NCI-H1105 (cell line): ENCODE measurements at places on chromosomes 13 and 19.

- DNase-seq, result no peak
Observed at GRCh38 chr13:47170971-47171370, 274.1 kb upstream of the HTR2A start.

GRCh38 chr19:17641846-17642245 is 46.3 kb downstream of the UNC13A start:
- no peak for DNase-seq

DNA sequence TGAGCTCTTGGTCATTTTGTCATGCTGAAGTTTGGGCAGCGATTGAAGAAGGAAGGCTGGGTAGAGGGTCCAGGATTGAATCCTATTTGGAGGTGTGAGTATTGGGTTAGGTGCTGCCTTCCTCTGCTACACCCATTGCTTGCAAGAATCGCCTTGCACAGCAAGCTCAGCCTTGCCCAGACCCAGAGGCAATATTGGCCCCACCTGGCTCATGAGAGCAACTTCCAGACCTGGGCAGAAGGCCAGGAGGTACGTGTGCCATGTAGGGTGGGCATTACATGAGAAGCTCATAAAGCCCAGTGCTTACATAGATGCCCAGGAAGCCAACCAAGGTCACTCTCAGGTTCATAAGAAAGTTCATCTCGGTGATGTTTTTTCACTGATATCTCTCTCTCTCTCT is 718.0 kb downstream of the EFNB2 start:
- DNase-seq, result no peak

- DNase-seq, result no peak
Observed at GRCh38 chr13:79533781-79534400, 52.9 kb downstream of the NDFIP2 start.

GRCh38 chr13:50893211-50893852 is 16.3 kb upstream of the RNASEH2B start:
- no peak for DNase-seq

DNA sequence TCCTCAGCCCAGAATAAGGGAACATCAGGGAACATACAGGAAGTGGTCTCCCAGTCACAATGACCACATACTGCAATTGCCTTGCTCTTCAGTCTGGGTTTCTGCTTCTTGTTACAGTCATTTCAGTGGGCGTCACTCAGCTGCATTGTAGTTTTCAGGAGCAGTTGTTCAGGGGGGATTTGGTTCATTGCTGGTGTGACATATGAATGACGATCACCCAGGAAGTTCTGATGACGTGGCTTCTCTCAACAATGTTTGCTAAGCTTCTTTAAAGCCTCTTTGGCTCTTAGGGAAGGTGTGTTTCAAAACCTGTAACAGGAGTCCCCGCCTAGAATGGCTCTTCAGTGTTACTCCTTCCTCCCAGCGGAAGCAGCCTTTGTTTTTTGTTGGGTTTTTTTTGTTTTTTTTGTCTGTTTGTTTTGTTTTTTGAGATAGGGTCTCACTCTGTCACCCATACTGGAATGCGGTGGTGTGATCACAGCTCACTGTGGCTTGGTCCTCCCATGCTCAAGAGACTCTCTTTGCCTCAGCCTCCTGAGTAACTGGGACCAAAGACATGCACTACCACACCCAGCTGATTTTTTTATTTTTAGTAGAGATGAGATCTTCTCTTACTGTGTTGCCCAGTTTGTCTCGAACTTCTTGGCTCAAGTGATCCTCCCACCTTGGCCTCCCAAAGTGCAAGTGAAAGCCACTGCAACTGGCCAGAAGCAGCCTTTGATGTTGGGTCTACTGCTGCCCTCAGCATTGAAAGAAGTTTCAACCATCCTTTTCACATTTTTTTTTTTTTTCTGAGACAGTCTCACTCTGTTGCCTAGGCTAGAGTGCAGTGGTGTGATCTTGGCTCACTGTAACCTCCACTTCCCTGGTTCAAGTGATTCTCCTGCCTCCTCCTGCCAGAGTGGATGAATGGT is 1.4 kb upstream of the SCEL start:
- DNase-seq, result no peak

DNA sequence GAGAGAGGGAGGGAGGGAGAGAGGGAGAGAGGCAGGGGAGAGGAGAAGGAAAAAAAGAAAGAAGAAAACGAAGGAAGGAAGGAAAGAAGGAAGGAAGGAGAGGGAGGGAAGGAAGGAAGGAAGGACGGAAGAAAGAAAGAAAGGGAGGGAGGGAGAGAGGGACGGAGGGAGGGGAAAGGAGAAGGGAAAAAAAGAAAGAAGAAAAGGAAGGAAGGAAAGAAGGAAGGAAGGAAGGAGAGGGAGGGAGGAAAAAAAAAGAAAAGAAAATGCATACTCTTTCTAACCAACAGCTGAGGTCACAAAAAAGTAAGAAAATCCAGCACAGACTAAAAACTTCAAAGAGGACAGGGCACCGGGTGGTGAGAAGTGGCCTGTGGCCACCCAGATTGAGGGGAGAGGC is 109.7 kb downstream of the GNG7 start:
- no peak for DNase-seq

- DNase-seq, result no peak
Observed at GRCh38 chr19:45069056-45069455, 7.2 kb downstream of the ZNF296 start.

DNA sequence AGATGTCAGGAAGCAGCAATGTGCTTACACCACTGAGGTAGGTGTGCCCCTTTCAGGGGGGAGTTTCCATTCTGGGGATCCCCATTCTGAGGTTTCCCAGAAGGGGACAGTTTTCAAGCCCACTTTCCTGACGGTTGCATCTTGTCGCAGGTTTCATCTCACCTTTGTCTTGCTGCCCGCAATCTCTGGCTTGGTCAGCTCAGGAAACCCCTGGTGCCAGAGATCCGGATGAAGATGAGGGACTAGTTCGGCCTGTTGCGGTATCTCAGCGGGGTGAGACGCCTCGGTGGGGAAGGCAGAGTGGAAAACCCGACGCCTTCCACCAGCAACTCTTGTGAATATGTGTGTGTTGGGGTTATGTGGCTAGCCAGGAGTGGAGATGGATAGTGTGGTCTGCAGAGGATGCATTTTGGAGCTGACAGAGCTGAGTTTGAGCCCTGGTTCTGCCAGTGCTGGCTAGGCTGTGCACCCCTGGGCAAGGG is 13.1 kb downstream of the TNFSF9 start:
- no peak for DNase-seq

DNA sequence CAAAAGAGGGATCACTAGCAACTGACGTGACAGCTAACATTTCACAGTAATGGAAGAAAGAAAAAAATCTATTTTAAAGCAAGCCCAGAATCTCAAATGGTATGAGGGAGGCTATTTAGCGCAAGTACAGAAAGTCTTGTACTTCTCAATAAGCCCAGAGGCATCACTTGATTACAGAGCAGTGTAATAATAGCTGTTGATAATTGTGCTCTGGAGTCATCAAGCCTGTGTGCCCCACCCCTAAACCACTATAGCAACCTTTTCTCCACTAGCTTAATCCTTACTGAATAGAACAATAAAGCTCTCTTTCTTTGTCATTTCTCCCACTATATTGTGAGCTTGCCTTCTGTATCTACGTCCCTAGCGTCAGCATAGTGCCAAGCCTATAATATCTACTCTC is 56.6 kb downstream of the FREM2 start:
- DNase-seq, result no peak

- no peak for DNase-seq
Observed at GRCh38 chr13:40077396-40078027, 422.1 kb downstream of the COG6 start.

- DNase-seq, result no peak
Observed at GRCh38 chr19:51803967-51804366, 9.0 kb downstream of the FPR3 start.

DNA sequence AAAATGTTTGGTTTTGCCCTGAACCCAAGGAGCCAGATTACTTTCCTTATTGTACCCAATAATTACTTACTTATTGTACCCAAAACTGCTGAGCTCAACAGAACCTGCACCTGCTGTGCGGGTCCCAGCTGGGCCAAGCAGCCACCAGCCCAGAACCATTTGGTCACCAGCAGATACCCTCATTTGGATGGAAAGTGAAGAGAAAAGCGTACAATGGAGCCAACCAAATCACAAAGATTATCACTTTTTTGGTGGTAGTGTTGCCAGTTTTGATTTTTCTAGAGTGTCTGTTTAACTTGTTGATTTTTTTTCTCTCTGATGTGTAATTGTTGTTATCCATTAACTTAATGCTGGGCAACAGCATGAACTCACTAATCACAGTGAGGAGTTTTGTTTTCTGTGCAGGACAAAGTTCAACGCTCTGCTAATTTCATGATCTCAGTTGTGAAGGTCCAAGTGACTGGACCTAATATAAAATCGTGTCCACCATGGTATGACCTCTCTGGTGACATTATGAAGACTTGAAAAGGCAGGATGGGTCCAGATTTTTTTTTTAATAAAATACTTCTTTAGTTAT is 23.8 kb downstream of the SPATA13 start:
- no peak for DNase-seq

DNA sequence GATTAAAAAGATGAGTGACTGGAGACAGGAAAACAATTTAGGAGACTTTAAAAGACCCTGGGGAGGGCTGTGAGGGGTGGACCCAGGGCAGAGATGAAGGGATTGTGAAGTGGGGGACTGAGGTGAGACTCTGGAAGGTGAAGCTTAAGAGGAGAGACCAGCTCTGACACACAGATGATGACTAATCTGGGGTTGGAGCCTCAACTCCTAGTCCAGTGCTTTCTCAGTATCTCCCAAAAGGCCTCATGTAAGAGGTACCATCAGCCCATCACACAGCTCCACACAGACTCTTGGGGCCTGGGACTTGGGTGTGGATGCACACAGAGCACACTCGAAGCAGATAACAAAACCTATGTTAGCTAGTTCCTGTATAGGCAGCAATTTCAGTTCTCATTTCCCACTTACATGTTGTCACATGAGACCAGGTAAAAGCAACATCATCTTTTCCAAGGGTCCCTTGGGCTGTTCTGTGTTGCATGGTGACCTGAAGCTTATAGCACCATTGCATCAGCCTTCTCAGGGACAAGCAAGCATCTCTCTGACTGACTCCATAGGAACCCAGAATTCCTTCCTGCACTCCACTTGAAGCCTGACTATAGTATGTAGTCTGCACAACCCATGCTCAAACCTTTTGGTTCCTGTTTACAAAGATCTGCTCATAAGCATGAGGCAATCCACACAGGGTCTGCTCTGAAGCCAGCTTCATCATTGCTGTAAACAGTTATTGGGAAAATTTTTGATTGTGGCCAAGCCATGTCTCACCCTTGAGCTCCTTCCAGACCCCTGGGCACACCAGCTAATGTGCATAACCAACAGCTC is 88.6 kb upstream of the MYCBP2 start:
- no peak for DNase-seq
